ENCODE measurements at places on chromosomes 1 and 21.

DNA sequence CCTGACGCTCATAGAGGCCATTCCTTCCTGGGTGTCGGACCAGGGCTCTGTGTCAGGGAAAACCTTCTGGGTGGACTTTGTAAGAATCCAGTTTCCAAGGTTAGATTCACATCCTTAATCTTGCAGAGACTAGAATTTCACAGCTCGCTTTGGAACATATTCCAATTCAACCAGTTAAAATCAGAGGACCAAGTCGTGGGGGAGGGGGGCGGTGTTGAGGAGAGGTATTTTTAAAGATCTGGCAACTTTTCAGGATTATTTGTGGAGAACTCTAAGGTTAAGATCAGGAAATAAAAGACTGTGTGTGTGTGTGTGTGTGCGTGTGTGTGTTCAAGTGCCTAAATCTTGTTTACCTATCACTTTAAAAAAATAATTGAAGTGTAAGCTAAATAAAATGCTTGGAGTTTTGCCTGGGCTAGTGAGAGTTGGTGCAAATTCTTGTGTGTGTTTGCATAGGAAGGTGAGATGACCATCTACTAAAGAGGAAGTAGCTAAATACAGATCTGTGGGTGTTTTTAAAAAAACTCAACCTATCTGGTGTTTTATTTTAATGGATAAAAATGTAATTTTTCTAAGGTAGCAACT, 21.8 kb downstream of the TENT5C start:
- DNase-seq: no peak

- no peak for DNase-seq
Observed at GRCh38 chr1:110069404-110070281, 829 bp downstream of the ALX3 start.

DNA sequence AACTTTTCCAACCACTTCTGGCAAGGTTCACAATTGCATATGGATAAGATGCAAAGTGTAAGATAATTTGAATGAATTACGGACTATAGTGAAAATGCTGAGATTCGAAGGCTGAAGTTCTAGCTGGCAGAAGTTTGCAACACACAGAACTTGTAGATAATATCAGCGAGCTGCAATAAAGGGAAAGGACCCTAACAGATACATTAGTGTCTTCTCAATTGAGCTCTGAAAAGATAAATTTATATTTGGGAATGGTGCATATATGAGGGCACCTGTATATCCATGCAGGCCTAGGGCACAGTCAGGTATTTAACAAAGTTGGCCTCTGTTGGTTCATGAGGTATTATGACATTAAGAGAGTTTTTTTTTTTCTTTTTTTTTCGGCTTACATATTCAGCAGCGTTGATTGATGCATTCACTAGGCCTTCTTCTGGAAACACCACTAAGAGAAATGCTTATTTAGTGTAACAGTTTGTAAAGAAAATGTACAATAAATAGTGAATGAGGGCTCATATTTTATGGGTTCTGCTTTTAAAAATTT, 2.2 kb downstream of the NFIA start:
- DNase-seq: no peak

DNA sequence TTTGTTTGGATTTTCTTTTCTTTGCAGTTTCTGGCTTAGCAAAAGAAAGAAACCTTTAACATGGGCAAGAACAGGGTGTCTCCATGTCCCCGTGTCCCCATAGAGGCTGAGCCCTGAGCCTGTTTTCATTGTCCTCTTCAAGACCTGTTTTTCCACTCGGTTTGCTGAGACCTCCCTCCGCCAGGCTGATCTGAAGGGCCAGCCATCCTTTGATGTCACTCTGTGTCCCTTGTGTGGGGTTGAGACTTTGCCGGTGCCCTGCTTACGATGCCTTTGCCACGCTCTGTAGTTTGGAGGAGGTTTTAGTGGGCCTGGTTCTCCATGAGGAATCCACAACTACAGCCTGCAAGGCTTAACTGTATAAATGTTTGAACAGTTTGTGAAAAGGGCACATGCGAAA, 23.8 kb downstream of the IFNGR2 start:
- no peak for DNase-seq

- DNase-seq: no peak
Observed at GRCh38 chr1:220797553-220797952, 10.8 kb downstream of the MTARC1 start.

Measured in GOT3 (cell line).